ENCODE measurements at places on chromosomes 12 and 14. TPM values are rescaled to one million over a fixed set of nuclear protein-coding genes. Genes with fewer than 3 reads are reported as not detected.

- DNase-seq: no peak
Measured at GRCh38 chr14:81471062-81471461, 62.6 kb downstream of the SEL1L start.

GRCh38 chr14:102774391-102775153 is 2.7 kb upstream of the TRAF3 start:
- peak; percentile 97 for DNase-seq

DNA sequence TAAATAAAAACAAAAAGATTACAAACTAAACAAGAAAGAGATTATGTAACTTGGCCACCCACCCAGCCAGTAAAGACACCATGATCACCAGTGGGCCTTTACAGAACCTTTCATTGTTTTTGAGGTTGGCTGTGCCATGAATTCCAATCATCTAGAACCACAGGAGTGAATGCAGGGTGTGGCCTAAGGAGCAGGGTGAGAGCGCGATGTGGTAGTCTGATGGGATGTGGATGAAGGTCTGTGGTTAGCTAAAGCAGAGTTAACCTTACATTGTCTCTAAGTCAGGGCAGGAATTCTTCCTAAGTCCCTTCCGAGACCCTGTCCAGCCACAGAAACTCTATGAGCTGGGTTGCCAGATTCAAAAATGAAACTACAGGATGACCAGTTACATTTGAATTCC is 54.0 kb upstream of the CDKN3 start:
- DNase-seq: no peak

Gene TMPRSS12
- not detected for total RNA-seq
